ENCODE measurements at places on chromosomes 6 and 20.

GRCh38 chr20:60727425-60727824 lies 524.6 kb upstream of the CDH4 start:
- DNase-seq = no peak

- DNase-seq = no peak
These were observed 35.8 kb upstream of the IGF2R start for GRCh38 chr6:159933077-159933476.

DNA sequence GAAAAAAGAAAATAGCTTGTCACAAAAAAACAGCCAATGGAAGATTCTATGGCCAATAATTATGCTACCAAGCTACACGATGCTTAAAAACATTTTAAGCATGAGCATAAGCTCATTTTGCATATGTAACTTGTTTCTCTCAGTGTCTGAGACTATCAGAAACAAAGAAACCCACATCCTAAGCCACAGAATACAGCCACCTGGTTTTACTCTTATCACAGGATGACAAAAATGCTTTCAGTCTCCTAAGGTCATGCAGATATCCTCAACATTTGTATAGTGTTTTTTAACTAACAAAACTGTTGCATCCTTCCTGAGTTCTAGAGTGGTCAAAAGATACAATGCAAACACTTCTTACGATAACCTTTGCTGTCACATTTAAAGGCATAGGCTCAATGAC lies 172.1 kb upstream of the RUNX2 start:
- DNase-seq = peak; percentile 75

- DNase-seq = no peak
These were observed 634 bp downstream of the AHI1 start for GRCh38 chr6:135496800-135497411.

- DNase-seq = no peak
These were observed 112.1 kb upstream of the ASF1A start for GRCh38 chr6:118781897-118782296.

GRCh38 chr6:89680551-89680950 lies 42.0 kb upstream of the LYRM2 start:
- no peak for DNase-seq

GRCh38 chr6:166582258-166582657 lies 4.2 kb downstream of the RAMACL start:
- DNase-seq = no peak

Data from CD4-positive, alpha-beta memory T cell (primary cell).